Nephron progenitor cell (in vitro differentiated cells): ENCODE measurements at places on chromosomes 6 and 20.

DNA sequence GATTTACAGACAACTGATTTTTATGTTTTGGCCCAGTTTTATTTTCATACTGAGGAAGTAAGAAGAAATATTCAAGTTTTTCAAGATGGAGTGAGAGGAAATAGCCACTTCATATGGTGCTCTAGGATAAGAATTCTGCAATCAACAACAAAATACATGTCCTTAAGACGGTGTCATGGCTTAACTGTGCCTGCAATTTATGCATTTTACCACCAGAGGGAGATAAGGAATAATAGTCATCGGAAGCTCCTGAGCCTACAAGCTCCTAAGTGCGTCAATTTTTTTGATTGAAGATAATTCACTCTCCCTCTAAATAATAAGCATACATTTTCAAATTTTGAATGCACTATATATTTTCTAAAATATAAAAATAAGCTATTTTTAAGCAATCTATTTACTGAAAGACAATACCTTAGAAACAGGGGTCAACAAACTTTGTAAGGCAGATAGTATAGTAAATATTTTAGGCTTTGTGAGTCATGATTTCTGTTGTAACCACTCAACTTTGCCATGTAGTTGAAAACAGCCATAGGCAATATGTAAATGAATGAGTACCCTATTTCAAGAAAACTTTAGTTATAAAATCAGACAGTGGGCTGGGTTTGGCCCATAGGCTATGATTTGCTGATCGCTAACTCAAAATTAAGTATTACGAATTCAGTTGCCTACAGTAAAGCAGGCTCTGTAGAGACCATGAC, 230.9 kb upstream of the DTNBP1 start:
- DNase-seq: no peak

DNA sequence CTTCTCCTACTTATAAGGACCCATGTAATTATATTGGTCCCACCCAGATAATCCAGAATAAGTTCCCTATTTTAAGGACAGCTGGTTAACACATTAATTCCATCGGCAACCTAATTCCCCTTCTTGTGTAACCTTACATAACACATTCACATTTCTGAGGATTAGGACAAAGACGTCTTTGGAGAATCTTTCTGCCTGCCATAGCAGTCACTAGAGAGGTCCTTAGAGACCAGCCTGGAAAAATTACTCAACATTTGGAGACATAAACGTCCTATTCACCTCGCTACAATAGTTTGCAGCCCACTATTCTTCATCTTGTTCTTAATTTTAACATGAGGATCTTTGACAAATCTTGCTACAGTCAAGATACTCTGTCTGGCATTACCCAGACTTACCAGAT, 100.1 kb downstream of the MAFB start:
- DNase-seq: no peak

GRCh38 chr20:37933786-37934633, 31.1 kb downstream of the VSTM2L start:
- DNase-seq: no peak

- DNase-seq: no peak
These were observed 59.0 kb downstream of the CLIC5 start for GRCh38 chr6:45956663-45957062.

DNA sequence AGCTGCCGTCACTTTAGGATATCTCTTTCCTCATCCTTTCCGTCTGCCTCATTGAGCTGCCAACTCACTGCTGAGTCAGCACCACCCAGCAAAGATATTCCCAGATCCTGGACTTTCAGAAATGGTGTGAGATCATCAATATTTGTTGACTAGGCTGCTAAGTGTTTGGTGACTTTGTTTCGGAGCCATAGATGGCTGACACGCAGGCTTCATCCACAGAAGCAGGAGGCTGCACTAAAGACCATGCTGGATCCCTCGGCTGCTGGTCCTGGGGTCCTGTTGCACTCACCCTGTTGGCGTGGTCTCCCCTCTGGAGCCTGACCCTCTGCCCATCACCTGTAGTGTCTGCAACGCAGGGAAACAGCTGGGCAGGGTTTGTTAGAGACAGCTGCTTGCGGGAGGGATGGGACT, 96.5 kb downstream of the ERMARD start:
- DNase-seq: no peak

- no peak for DNase-seq
These were observed 78.3 kb downstream of the CD109 start for GRCh38 chr6:73774311-73774774.

DNA sequence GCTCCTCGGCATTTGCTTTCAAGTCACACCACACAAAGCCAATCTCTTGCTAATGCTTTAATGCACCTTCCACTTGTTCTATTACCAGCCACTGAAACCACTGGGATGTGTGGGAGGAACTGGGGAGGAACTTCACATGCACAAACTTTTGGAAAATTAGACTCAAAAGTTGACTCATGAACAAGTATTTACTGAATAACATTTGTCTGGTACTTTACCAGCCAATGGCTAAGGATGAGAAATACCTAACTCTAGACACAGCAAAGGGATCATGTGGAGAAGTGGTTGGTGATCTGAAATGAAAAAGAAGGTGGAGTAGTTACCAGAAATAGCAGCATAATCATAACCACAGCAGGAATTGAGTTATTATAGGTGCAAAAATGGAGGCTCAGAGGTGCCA, 554.0 kb upstream of the NOX3 start:
- no peak for DNase-seq

DNA sequence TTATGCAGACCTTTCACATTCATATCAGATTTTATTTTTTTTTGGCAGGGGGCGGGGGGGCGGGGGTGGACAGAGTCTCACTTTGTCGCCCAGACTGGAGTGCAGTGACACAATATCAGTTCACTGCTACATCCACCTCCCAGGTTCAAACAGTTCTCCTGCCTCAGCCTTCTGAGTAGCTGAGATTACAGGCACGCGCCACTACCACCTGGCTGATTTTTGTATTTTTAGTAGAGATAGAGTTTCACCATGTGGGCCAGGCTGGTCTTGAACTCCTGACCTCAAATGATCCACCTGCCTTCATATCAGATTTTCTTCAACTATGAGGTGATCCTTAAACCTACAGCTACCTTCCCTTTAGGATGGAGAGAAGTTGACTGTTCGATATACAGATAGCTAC, 8.0 kb upstream of the SUMO4 start:
- DNase-seq: no peak

DNA sequence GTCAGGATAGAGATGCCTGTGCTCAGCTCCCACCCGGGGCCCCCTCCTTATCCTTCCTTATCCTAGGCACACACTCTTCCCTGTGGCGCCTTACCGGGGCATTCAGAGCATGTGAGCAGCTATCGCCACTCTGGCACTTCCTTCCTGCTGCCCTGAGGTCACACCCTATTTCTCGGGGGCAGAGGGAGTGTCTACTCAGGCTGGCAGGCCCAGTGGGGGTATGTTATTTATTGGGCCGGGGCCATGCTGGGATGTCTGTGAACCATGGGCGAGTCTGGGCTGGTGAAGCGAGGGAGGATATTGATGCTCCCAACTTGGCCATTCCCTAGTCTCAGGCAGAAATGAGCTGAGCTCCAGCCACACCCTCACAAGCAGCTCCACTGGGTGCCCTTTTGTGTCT, 3.9 kb upstream of the LY6G6D start:
- no peak for DNase-seq

DNA sequence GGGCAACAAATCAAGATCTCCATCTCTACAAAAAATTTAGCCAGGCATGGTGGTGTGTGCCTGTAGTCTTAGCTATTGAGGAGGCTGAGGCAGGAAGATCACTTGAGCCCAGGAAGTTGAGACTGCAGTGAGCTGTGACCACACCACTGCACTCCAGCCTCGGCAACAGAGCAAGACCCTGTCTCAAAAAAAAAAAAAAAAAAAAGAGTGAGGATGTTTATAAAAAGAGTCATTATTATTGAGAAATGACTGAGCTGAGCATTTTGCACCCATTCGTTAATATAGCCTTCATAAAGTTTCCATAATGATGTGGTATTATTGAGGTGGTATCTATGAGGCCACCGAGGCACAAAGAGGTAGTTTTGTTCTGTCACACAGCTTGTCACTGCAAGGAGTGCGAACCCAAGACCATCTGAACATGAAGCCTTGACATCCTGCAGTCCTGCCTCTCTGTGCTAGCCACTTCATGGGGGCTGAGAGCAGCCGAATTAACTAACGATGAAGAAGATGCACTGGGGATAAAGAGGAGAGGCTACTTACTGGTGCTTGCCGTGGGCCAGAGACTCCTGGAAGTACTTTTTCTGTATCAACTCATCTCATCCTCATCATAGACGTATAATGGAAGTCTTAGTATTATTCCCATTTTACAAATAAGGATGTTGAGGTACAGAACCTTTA, 175.5 kb downstream of the BCAS1 start:
- no peak for DNase-seq

DNA sequence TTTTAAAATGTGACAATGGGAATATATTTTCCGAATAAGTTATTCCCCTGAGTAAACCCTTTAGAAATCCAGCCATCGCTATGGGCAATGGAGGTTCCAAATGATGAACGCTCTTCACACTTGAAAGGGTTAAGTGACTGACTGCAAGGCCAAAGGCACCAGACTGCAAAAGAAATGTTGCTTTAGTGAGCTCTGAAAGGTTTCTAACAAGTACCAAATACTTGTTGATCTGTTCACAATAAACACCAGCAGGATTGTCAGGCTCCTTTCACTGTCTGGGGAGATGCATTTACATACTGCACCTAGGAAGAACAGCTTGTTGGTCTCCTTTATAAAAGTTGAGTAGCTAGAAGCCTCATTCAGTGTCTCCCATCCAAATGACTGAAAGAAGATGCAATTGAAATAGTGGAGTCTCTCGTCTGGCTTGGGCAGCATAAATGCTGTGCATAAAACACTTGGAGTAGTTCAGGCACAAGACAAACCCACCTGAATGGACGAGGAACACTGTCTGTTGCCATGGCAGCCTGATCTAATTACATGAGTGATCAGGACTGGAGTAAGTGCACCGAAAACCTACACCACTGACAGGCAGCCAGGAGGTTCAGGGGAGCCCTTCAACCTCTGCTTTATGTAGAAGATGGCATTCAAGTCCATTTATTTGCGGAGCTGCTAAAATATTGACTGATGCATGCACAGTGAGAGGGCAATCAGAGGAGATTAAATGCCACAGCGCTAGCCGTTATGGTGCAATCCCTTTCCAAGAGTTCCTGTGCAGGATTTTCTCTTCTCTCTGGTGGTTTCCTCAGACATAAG, 2.9 kb downstream of the ATXN1 start:
- DNase-seq: peak; percentile 36

GRCh38 chr20:57027777-57028176, 238.7 kb downstream of the BMP7 start:
- DNase-seq: no peak

GRCh38 chr6:23654745-23655144, 471.3 kb upstream of the NRSN1 start:
- no peak for DNase-seq

GRCh38 chr6:170143401-170144150, 147.3 kb downstream of the DLL1 start:
- no peak for DNase-seq

DNA sequence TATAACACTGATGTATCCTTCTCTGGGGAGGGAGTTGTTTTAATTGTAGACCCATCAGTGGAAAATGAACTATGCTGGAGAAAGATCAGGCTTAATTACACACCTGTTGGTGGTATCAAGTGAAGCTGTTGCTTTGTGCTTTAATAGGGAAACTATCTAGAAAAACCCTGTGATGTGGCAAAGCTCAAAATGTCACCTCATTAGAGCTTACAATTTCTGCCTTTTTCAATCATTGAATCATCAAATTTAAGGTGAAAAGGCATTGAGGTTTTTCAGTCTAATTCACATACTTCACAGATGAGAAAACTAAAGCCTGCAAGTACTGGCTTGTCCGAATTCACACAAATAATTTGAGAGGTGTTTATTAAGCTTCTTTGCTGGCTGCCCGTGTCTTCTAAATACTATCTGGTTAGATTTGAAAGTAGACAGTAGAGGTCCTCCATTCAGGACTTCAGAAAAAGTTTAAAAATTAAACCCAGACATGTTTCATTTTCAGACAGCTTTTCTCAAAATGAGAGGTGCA, 143.3 kb upstream of the MAP3K7 start:
- DNase-seq: no peak

GRCh38 chr6:72286911-72287311, 335.0 kb upstream of the KCNQ5 start:
- DNase-seq: no peak

GRCh38 chr20:47189060-47189459, 167.4 kb downstream of the ZMYND8 start:
- no peak for DNase-seq

DNA sequence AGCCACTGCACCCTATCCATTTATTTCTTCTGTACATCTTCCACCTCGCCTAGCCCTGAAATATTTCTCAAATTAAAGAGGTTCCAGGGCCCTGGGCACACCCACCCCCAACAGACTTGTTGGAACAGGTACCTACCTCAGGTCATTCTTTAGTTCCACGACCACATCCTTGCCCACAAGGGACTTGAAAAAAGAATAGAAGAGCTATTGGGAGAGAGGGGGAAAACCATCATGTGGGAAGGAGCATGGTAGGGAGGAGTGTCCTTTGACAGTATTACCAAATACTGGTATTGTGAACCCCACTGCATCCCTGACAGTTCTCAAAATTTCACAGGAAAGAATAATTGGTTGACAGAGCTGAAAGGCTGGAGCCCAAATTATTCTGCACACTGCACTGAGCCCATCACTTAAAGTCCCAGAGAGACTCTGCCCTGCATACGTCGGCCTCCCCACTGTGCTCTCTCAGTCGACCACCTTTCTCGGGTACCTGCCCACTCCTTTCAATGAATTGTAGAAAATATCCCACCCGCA, 762 bp downstream of the LSM2 start:
- no peak for DNase-seq

GRCh38 chr20:1280195-1281102, 14.4 kb downstream of the SNPH start:
- no peak for DNase-seq

- peak; percentile 50 for DNase-seq
These were observed 18.1 kb downstream of the BPI start for GRCh38 chr20:38321959-38322598.

DNA sequence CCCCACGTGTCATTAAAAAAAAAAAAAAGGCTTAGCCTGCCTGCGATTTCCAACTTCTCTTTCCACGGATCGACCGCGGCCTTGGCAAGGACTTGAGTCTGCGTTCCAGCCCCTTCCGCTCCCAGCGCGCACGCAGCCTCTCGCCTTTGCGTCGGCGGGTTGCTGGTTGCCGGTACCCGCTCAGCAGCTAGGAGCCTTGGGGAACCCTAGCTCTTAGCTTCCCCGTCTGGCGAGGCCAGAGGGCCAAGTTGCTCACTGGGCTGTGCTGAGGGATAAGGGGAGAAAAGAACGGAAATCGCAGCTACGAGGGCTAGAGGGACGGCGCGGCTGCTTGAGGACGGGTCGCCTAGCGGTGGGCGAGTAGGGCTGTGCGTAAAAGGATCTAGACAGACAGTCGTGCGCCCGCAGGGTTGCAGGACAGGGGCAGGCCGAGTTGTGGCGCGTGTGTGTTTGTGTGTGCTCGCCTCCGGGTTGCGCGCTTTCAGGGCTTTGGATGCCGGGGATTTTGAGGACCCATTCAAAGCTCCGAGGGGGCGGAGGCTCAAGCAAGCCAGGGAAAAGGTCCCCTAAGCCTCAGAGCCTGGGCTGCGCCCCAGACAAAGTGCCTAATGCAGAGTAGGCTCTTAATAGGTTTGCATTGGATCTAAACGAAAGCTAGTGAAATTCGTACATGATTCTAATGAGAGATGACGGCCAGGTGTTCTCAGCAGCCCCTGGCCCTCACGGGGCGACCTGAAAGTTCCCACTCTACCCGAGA, 40.5 kb upstream of the OSTM1 start:
- DNase-seq: peak; percentile 63

- no peak for DNase-seq
These were observed 24.5 kb upstream of the RTF2 start for GRCh38 chr20:56443654-56444540.
